H1 (cell line): ENCODE measurements at places on chromosomes 7 and 10.

- no peak for DNase-seq
Observed at GRCh38 chr7:137839903-137840779, 6.6 kb downstream of the DGKI start.

GRCh38 chr7:37348982-37349381 lies 99.7 kb downstream of the ELMO1 start:
- no peak for DNase-seq

GRCh38 chr10:69360485-69361302 lies 56.0 kb downstream of the TACR2 start:
- DNase-seq: no peak

- no peak for DNase-seq
Observed at GRCh38 chr10:36759141-36759805, 366.1 kb upstream of the ANKRD30A start.

- no peak for DNase-seq
Observed at GRCh38 chr7:40223451-40224127, 88.8 kb downstream of the SUGCT start.

GRCh38 chr10:35129185-35129674 lies 2.6 kb downstream of the CREM start:
- no peak for DNase-seq
